Progenitor cell of endocrine pancreas (in vitro differentiated cells): ENCODE measurements at places on chromosomes 12 and 14.

DNA sequence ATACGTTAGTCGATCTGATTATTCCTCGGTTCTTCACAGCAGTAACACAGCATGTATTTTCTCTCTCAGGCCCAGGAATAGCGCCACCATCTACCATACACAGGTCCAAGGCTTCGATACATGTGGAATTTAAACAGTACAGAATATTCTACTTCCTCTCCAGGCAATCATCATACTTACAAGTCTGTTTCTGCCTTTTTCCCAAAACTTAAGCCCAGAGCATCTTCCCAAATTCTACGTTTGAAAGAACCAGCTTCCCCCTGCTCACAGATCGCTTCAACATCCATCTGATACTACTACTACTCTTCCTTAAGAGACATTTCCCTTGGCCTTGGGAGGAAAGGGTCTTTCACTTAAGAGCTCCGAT, 626 bp downstream of the TXNDC16 start:
- no peak for DNase-seq

- no peak for DNase-seq
Observed at GRCh38 chr14:106013879-106014376, 487.5 kb downstream of the TMEM121 start.

GRCh38 chr12:124884587-124885438, 21.1 kb upstream of the SCARB1 start:
- peak; percentile 25 for DNase-seq

DNA sequence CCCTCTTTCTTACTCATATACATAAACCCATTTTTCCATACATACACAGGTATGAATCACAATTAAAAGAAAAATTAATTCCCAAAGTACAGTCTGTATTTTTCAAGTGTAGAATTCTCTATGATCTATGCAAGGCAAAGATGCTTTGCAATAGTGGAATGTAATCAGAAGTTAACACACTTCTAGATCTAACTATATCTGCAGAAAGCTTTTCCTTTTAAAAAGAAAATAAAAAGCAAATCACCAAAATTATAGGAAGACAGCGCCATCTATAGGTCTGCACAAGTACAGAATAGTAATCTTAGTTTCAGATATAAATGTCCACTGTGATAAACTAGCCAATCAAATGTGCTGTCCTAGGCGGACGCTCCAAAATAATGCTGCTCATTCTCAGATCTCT, 22.0 kb downstream of the SLC25A21 start:
- DNase-seq: no peak

DNA sequence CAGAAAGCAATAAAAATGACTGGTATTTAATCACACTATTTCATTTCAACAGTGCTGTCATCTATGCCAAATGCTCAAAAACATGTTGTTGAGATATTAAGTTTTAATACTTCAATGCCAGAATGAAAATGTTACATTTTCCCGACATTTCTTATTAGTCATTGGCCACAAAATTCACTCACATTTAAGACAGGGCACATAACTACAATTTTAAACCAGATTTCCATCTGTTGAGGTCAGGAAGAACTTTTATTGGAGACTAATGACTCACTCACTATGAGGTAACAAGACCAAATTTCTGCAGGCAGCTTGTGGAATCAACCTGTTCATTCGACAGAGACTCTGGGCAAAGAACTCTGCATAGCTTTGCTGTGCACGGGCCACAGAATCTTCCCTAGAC, 36.8 kb downstream of the PPTC7 start:
- no peak for DNase-seq

DNA sequence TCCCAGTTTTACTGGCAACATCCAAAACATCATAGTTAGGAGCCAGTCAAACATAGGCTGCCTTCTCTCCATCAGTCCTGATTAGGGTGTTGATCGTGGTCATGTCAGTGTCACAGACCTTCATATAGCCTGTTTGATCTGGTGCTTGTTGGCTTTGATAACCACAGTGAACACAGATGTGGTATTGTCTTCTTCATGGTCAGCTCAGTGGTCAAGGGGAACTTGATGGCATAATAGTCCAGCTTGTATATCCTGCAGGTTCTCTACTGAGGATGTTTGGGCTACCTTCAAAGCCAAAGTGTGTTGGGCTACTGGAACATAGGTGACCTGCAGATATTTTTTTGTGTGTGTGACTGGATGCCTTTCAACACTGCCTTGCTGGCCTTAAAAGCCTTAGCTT, 21.7 kb downstream of the PRORP start:
- no peak for DNase-seq

GRCh38 chr12:101010896-101011295, 199.1 kb downstream of the SLC5A8 start:
- DNase-seq: no peak

DNA sequence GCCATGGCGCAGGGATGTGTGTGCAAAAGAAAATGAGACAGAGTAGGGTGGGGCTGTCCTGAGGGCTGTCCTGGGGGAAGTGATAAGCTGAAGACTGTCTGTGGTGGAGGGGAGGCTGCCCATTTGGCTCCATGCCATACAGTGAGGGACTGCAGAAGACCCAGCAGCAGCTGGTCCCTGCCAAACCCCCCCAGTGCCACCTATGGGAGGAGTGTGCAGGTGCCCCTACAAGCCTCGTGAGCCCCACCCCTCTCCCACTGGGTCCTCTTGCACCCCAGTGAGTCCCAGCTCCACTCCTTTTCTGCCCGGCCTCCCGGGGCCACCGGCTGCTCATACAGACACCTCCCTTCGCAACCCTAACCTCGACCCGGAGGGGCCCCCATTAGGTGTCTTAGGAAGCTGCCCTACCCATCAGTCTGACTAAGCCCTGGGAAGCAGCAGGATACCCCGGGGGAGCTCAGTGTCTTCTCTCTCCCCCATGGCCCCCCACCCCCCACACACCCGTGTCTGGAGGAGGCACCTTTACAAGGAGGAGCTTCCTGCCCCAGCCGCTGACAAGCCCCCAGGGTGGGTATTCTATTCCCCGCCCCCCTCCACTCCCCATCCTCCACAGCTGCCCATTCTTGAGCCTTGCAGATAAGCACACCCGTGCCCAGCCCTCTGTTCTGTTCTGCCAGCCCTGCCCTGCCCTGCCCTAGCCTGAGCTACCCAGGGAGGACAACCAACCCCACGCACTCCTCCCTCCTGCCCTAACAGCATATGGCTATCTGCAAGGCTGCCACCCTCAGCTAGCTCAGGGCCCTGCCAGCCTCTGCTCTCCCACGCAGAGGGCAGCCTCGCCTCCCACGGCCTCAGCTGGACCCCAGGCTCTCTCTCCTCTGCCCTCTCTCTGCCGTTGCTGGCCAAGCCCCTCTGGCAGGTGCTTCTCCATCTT, 41.9 kb downstream of the SLC6A12 start:
- no peak for DNase-seq

DNA sequence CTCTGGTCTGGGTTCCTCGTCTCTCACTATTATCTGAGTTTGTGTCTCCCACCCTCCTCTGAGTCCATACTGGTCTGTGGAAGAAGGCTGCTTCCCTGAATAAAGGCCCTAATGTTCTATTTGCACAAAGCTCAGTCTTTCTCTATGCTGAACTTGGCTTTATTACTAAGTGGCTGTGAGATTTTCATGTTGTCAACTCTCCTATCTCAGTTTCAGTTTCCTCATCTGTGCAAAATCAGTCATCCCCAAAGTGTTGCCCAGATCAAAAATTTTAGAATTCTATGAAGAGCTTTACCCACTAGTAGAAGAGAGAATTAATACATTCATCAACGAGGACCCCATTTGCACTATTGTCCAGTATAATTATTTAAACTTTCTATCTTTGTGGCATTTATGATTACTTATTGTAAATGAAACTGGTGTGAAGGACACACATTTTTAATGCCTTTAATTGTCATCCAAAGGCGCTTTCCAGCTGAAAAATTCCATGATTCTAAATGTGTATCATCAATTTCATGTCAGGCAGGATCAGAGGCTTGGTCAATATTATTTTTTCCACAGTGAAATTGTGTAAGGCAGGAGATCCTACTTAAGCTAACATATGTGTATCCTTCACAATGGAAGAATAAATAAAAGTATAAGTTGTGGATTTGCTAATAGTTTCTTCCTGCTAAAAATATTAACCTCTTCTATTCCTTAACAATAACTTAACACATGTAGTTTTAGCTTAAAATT, 79.1 kb upstream of the EEA1 start:
- DNase-seq: no peak

DNA sequence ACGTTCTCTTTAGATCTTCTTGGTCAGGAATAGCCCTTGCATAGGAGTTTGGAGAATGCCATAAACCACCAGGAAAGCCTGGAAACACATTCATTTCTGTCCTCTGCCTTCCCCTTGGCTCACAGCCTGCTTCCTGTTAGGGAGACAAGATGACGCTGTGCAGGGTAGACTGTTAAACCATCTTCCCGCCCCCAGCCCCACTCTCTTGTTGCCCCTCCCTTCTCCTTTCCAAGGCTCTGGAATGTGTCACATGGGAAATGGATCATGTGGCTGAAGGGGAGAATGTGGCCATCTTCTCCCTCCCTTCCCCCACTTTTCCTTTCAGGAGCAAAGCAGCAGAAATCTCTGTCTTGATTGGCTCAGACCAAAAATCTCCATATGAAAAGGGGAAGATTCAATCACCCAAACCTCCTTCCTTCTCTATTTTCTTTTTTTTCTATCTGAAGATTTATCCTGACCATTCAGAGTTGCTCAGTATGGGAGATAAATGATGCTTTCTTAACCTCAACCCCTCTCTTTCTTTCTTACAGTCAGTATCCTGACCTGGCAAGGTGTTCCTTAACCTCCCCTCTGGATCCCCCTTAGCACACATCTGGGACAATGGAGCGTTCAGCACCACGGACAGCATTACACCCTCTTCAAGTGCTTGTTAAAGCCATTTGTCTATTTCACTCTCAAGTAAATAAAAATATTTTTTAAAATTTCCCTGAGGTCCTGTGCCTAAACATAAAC, 11.4 kb downstream of the GPR19 start:
- DNase-seq: peak; percentile 52

DNA sequence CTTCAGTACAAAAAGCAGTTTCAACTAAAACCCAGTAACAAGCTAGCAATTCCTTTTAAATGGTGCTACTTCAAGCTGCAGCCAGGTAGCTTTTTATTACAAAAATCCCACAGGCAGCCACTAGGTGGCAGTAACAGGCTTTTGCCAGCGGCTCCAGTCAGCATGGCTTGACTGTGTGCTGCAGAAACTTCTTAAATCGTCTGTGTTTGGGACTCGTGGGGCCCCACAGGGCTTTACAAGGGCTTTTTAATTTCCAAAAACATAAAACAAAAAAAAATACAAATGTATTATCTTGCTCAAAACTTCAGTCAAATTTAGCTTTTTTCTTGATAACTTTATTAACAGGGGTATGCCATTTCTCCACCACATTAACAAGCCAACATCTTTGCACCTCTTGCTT, 3.6 kb upstream of the CLEC4E start:
- peak; percentile 84 for DNase-seq

- DNase-seq: no peak
Observed at GRCh38 chr14:33833706-33834465, 117.0 kb downstream of the EGLN3 start.

DNA sequence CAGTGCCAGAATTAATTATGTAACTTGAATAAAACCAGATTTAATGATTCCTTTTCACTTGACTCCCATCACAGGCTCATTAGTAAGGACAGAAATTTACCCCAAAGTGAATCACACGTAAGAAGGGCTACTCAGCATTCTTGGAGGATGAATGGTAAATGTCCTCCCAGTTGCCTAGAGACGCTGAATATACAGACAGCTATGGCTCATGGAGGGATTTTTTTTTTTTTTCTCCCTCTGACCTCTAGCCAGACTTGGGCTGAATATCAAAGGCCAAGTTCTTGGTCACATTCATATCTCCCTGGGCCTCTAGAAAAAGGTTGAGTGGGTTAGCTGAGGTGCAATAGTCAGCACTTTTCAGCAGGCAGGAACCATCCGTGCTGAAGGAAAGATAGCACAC, 77.5 kb downstream of the PHLDA1 start:
- no peak for DNase-seq

DNA sequence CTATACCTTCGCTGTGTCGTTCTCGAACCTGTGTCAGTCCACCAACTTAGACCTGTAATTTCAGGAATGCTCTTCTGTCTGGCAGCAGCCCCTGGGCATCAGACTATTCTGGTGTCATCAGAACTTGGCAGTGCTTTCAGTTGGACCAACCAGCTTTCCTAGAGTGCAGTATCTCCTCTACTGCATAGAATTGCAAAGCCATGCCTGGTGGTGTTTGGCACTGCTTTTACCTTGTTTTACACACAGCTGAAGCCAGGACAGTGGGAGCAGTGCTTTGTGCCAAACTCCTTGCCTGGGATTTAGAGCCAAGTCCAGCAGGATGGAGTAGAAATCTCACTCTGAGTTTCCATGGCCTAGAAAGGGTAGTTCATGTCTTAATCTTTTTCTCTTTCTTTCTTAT, 1.5 kb downstream of the FLVCR2 start:
- DNase-seq: no peak

DNA sequence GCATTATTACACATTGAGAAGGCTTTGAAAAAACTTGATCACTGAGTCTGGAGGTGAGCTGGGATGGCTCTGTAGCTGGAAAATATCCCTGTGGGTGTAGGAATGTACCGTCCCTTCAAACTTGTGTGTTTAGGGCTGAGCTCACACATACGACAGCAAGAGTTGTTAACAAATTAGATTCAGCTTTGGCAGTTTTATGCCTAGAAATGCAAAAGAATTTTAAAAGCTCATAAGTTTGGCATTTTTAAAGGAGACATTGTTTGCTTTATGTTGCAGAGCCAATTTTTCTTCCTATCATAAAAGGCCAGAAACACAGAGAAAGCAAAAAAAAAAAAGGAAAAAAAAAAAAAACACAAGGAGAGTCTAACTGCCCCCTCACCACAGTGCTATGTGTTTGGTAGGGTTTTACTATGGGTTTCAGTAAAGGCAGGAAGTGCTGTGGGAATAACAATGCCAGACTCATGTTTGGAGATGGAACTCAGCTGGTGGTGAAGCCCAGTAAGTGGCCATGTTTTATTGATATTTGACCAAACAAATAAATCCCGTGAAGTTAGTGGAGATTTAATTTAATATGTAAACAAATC, 78.4 kb downstream of the DAD1 start:
- DNase-seq: no peak

DNA sequence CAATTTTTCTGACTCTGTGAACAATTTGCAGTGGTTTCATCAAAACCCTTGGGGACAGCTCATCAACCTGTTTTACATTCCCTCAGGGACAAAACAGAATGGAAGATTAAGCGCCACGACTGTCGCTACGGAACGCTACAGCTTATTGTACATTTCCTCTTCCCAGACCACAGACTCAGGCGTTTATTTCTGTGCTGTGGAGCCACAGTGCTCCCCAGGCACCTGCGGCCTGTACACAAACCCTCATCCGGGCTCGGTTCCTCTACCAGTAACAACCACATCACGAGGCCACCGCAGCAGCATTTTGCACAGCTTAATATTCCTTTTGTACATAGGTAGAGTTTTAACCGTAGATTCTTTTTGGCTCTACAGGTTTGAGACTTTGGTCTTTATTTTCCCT, 397.4 kb upstream of the OR4E1 start:
- DNase-seq: no peak

GRCh38 chr14:66242001-66242400, 244.2 kb upstream of the CCDC196 start:
- DNase-seq: no peak

GRCh38 chr12:94900496-94900895, 103.0 kb downstream of the NDUFA12 start:
- no peak for DNase-seq

GRCh38 chr12:75863533-75863932, 168.0 kb downstream of the PHLDA1 start:
- no peak for DNase-seq
